ENCODE measurements at places on chromosomes 1 and 21.

DNA sequence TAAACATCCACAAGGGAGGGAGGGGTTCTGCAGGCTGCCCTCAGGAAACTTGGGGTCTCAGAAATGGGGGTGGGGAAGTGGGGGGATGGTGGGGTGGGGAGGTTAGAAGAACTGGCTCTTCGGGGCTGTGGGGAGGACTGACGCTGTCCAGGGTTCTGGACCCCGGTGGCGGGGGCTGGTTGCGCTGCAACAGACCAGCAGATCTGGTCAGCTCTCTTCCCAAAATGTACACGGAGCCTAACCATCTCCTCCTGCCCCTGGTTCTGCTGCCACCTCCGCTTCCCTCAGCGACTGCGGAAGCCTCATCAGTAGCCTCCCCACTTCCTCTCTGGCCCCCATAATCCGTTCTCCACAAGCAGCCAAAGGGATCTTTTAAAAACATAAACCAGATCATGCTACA lies 29.3 kb upstream of the C1QA start:
- DNase-seq: no peak

- DNase-seq: no peak
These were observed 58.5 kb upstream of the IVNS1ABP start for GRCh38 chr1:185375583-185375982.

GRCh38 chr1:94032637-94033036 lies 88.3 kb downstream of the ABCA4 start:
- no peak for DNase-seq

DNA sequence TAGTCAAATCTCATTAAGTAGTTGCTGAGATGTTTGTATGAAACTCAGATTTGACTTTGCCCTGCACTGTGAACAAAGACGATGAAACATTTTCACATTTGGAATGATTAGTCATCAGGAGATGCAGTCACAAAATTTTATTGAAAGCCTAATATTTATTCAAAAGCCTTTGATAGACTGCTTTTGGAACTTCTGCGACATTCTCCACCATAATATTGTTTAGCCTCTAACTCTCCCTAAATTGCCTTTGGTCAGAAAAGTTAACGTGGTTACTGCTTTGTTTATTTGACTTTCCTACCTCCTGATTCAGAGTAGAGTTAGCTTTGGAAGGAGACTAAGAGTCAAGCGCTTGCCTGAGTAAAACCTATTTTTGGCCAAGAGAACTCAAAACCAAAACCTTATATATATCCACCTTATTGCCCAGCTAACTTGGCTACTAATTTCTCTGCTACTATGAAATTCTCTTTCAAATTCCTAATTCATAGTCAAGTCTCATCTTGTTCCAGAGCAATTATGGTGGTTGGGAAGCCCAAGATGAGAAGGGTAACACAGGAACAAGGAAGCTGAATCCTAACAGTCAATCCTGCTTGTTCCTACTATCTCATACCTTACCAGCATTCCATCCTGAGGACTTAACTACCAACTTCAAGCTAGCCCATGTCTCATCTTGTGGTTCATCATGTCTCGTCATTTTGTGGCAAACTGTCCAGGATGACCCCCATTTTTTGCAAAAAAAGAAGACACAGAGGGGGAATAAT lies 429.6 kb downstream of the USP25 start:
- DNase-seq: no peak

DNA sequence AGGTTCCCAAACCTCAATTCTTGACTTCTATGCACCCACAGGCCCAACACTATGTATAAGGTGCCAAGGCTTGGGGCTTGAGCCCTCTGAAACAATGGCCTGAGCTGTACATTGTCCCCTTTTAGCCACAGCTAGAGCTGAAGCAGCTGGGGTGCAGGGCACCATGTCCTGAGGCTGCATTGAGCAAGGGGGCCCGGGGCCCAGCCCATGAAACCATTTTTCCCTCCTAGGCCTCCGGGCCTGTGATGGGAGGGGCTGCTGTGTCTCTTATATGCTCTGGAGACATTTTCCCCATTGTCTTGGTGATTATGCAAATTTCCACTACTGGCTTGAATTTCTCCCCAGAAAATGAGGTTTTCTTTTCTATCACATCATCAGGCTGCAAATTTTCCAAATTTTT lies 155.5 kb downstream of the FASLG start:
- no peak for DNase-seq

- DNase-seq: no peak
These were observed 11.1 kb downstream of the POFUT2 start for GRCh38 chr21:45276596-45276995.

GRCh38 chr1:244089561-244089960 lies 38.5 kb downstream of the ZBTB18 start:
- no peak for DNase-seq

- DNase-seq: no peak
These were observed 7.9 kb downstream of the LEFTY2 start for GRCh38 chr1:225933072-225933471.

DNA sequence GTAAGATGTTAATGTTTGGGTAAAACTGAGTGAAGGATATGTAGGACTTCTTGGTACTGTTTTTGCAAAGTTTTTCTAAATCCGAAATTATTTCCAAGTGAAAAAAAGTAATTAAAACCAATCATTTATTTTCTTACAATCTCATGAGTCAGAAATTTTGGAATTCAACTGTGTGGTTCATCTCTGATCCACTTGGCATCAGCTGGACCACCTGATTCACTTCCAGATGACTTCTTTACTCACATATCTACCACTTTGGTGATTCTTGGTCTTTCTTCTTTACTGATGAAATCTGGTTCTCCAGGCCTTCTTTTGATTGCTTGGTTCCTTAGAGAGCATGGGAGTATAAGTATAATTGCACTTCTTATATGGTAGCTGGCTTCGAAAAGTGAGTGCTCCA lies 254.9 kb upstream of the CACYBP start:
- DNase-seq: no peak

GRCh38 chr1:38789498-38790169 lies 69.9 kb downstream of the RRAGC start:
- no peak for DNase-seq

DNA sequence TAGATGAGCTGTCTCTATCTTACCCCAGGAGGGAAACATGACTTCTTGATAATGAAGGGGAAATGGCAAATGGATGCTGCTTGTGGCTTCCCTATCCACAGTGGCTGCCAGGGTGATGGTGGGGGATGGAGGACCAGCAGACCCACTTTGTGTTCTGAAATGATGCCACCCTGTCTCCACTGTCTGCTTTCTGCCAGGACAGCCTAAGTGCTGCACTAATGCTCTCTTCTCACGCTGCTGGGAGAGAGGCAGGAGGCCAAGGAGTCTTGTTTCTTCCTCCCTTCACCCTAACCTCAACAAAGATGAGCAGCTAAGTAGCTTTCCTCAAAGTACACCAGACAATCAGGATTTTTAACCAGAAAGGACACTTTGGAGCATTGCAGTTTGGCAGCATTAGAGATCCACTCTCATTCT lies 36.6 kb downstream of the XCL1 start:
- no peak for DNase-seq

DNA sequence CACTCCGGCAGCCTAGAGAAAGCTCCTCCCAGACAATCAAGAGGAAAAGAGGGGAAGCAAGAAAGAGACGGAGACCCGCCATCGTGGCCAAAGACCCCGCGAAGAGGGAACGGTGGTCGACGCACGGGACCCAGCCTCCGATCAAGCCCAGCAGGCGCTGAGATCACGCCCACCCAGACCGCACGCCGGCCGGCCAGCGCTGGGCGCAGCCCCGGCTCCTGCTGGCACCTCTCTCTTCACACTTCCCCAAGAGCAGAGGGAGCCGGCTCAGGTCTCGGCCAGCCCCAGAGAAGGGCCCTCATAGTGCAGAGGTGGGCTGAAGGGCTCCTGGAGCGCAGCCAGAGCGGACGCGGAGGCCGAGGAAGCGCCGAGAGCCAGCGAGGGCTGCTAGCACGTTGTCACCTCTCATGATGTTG lies 918.4 kb upstream of the ADAMTS5 start:
- no peak for DNase-seq

Measured in GM06990 (cell line).